ENCODE measurements at places on chromosomes 7 and 10. TPM values are rescaled to one million over a fixed set of nuclear protein-coding genes. Genes with fewer than 3 reads are reported as not detected.

Gene ST8SIA6
- total RNA-seq = not detected

DNA sequence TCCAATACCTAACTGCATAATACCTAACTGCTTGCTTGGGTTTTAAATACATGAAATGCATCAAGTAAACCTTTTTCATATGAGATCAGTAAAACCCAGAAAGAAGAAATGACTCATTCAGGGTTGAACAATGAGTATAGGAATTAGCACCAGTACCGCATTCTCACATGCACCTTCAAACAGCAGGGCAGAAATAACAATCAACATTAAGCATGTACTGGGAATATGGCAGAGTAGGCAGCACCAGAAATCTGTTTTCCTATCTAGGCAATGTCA is 850.3 kb upstream of the SORCS1 start:
- no peaks in the 10 kb centered on the region for H3K27me3 ChIP-seq
- H3K36me3 ChIP-seq = no peaks in the 10 kb centered on the region
- no peak for DNase-seq
- no peak overlapping the region for H3K4me3 ChIP-seq
- no peaks in the 10 kb centered on the region for H3K4me1 ChIP-seq

DNA sequence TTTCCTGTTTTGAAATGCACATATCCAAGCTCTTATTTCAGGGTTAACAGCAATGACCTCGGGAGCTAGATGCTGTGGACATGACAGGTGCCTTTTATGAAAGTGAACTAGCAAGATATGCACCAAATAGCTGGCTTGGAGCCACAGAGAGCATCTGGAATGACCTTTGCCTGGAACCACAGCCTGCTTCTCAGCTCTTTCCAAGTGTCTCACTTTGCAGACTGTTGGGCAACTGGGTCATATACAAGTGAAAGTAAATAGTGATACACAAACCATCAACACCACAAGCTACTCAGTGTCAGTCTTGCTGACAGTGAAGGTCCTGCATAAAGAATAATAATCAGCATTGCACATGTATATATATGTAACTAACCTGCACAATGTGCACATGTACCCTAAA is 183.5 kb downstream of the RNF133 start:
- H3K4me3 ChIP-seq = no peak overlapping the region
- no peak overlapping the region for H3K27ac ChIP-seq
- H3K36me3 ChIP-seq = no peaks in the 10 kb centered on the region
- no peaks in the 10 kb centered on the region for H3K4me1 ChIP-seq
- no peak for DNase-seq

- H3K27ac ChIP-seq = no peak overlapping the region
- no peak for DNase-seq
- H3K36me3 ChIP-seq = peaks cover 9% of the 10 kb centered on the region
- no peaks in the 10 kb centered on the region for H3K4me1 ChIP-seq
- H3K27me3 ChIP-seq = no peaks in the 10 kb centered on the region
These were observed 308.1 kb downstream of the WDR37 start for GRCh38 chr10:1364151-1364910.

GRCh38 chr7:69860941-69861622 is 262.8 kb downstream of the AUTS2 start:
- H3K4me3 ChIP-seq = no peak overlapping the region
- no peaks in the 10 kb centered on the region for H3K4me1 ChIP-seq
- no peak for DNase-seq
- no peaks in the 10 kb centered on the region for H3K27me3 ChIP-seq

DNA sequence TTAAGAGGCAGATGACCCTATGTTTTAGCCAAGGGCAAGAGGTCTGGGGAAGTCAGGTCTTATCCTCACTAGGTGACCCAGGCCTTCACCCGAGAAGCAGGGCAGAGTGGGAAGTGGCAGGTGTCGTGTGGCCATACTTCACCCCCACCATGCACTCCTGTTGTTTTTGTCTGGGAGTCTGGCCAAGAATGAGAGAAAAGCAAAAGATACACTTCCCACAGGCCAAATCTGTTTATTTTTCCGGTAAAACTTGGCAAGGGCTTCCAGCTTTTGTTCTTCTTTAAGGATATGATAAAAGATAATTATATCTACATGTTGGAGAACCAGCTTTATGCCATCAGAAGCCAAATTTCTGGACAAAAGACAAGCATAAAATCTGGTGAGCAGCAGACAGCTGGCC is 137.4 kb upstream of the CDC14C start:
- H3K27me3 ChIP-seq = peaks cover 1% of the 10 kb centered on the region
- no peak for DNase-seq
- no peak overlapping the region for H3K4me3 ChIP-seq

- H3K27ac ChIP-seq = no peak overlapping the region
- no peak overlapping the region for H3K4me3 ChIP-seq
- DNase-seq = no peak
- H3K27me3 ChIP-seq = peaks cover 15% of the 10 kb centered on the region
These were observed 431.2 kb downstream of the PLXNA4 start for GRCh38 chr7:132145063-132145462.

All from HFFc6 (cell line).